ENCODE measurements at places on chromosomes 7 and 10.

DNA sequence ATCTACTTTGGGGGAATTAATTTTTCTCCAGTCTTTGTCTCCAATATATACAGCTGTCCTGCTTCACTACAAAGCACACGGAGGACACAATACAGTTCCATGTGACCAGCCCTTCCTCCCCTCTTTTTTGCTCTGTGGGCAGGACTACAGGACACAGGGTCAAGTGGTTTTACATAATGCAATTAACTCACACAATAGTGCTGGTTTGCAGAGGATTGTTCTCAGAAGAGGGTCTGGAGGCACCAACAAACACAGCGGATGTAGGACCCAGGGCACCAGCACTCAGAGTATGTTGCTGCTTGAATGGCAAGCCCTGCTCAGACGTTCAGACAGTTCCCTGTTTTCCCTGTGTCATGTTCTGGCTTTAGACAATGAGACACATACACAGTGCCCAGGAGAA is 52.0 kb upstream of the NPTX2 start:
- no peak for DNase-seq

GRCh38 chr7:131621652-131622051 is 65.2 kb upstream of the PODXL start:
- DNase-seq, result no peak

DNA sequence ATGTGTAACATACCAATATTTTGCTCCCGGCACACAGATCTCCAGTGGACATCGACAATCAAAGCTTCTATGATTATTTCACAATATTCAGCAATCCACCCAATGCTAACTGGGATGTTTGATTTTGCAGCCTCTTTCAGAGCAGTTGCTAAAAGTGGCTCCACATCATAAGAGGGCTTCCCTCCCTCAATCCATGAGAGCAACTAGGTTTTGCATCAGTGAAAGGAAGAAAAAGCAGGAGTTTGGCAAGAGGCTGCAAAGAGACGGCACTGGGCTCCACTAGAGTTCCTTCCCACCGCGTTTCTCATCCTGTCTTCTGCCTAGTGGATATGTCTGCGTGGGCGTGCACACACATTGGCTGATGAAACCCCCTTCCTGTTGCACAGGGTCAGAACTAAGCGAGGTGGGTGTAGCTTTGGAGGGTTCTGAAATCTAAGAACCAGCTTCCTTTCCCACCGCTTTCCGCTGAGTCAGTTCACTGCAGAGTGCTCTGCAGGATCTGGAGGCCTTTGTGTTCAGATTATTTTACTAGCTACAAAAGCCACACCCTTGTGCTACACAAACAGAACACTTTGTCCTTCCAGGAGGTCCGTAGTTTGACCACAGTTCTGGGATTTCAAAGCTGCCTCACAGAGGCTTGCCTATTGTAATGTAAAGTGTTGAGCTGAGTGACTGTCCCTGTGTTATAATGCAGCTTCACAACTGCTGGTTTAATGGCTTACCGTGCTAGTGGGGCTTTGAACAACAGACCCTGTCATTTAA is 28.1 kb downstream of the ARL4A start:
- peak; percentile 18 for DNase-seq

DNA sequence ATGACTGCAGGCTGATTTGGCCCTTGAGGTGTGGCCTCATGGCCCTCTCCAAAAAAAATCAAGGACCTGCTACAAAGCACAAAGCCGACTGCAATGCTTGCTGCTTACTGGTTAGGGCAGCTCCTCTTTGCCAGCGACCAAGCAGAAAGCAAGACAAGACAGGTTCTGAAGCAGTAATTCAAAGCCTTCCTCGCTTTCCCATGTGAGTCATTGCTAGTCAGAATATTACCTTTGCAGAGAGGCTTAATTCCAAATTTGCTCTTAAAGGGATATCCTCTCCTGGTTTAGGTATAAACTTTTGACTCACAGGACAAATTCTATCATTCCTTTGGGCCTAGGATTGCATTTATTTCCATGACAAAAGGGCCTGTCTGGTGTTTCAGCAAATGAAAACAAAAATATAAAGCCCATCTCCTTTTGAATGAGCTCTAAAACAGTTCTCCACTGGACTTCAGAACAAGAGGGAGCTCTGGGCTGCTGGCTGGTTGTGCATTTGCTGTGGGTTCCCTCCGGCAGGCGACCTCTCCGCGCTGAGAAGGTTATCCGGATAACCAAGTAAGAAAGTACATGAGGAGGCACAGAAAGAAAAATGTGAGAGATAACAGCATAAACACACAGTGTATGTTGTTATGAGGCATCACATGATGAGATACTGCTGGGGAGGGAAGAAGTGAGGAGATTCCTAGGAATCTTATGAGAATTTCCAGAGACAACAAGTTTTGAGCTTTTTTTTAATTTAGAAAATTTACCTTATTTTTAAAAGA is 90.8 kb downstream of the EGFR start:
- no peak for DNase-seq

- DNase-seq, result peak; percentile 37
Measured at GRCh38 chr10:100519311-100520051, at the start of gene SEC31B. Gene SEC31B (minus strand): TSS chr10:100519861. CDS start chr10:100516952, 2,909 bp downstream.

DNA sequence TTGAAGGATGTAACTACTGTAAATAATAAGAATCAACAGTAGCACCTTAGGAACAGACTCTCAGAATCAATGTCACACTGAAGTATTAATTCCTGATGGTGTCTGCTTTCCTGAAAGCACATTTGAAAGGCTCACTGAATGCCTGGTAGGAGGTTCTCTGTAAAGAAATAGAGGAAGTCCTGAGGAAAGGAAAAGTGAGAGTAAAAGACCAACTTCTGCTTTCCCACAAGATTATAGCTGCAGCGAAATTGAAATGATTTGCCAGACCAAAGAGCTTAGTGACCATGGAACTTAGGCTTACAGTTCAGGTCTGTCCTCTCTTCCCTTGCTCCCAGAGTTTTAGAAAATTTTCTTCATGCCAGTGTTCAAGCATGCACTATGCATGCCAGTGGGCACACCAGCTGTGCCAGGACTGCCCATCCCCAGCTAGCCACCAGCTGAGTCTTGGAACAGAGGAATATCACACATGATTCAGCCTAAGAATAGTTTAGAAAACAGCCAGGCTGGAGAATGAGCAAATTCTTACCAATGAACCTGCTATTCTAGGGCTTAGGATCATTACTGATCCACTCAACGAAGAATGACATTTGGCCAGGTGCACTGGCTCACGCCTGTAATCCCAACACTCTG is 123.2 kb downstream of the HERPUD2 start:
- DNase-seq, result no peak

GRCh38 chr10:44870031-44870430 is 41.1 kb upstream of the TMEM72 start:
- DNase-seq, result no peak

DNA sequence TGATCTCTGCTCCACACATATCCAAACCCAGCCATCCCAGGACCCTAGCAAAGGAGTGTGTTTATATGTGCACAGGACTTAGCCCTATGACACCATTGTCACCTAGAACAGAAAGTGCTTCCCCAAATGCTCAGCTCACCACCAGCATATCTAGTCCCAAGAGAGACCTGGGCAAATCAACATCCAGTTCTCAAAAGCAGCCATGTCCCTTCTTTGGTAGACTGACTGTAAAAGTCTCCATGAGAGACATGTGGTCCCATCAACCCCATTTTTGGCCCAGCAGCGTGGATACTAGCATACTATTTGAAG is 20.9 kb upstream of the ARHGAP22 start:
- peak; percentile 0 for DNase-seq

GRCh38 chr7:102284399-102284798 is 2.3 kb upstream of the SH2B2 start:
- DNase-seq, result no peak

DNA sequence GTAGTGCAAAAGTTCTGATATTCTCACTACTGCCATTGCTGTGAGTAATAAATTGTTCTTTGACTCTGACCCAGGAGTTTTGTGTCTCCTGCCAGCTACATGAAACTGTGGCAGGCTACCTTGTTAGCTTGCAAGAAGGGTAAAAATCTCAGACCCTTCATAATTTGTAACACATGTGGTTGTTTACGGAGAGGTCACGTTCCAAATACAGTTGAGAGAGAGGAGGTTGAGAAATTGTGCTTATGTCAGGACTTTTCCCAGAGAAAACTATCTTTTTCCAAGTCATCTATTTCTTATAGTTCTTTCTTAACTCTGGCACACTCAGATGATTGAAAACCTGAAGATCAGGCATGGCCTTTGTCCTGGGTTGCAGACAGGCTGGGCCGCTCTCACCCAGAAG is 114.4 kb upstream of the SVIL start:
- DNase-seq, result no peak

GRCh38 chr10:4074545-4075407 is 289.8 kb upstream of the KLF6 start:
- DNase-seq, result no peak

DNA sequence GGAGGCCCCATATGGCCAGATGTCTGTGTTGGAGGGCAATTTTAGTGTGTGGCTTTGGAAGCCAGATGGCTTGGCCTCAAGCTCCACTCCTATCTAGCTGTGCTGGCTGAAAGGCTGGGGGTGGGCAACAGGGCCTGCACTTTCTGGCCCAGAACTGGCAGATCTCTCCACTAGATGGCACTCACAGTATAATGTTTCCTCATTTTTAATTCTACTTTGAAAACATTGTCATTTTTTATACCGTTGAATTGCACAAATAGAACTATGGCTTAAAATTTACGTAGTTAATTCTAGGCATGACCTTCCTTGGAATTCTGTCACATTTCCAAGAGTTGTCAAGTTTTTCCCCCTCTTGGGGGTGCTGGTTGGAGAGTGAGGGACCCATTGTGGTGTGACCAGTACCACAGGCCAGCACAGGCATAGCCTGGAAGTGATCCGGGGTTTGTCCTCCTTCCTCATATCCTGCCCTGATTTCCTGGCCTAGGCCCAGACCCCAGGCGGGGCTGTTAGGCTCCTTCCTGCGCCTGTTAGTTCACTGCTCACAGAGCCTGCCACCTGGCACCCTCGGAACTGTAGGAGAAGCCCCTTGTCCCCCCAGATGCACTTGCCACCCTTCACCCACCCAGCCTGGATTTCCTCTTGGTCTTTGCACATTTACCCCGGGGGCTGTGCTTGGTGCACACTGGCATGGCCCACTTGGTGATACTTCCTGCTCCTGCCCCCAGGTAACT is 52.8 kb downstream of the ARHGAP22 start:
- DNase-seq, result peak; percentile 65

DNA sequence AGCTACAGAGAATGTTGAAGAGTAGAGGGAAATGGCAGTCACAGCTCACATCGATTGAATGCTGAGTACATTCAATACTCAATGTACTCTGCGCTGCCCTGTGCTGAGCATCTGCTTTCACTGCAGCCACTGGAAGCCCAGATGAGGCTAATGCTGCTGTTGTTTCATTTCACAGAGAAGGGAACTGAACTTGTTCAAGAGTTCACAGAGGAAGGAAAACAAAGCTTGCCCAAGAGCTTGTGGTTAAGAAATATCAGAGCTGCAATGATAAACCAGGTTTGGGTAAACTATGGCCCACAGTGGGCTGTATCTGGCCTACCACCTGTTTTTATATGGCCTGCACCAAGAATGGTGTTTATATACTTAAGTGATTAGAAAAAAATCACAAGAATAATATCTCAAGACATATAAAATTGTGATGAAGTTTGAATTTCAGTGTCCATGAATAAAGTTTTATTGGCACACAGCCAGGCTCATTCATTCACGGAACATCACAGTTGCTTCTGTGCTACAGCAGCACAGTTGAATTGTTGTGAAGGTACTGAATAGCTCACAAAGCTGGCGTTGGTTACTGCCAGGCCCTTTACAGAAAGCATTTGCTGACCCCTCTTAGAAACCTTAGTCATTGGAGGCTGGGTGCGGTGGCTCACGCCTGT is 64.1 kb downstream of the CFAP58 start:
- no peak for DNase-seq

- no peak for DNase-seq
Measured at GRCh38 chr7:71237945-71238344, 106.0 kb downstream of the GALNT17 start.

- DNase-seq, result no peak
Measured at GRCh38 chr7:157266272-157266671, 70.5 kb upstream of the DNAJB6 start.

DNA sequence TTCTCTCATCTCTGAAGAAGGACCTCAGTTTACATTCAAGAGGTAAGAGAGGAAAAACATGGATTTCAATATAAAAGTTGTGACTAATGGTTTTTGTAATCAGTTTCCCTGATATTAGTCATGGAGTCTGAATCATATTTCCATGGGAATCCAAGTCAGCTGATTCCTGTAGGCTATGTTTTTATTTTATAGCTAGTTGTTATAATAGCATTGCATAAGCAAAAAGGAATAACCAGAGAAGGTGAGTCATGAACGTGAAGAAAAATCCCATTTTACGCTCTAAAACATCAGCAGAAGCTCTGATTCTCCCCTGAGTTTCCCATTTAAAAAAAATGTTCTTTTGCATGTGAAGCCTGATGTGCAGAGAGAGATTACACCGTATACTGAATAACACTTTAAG is 299.3 kb downstream of the SFMBT2 start:
- DNase-seq, result no peak

DNA sequence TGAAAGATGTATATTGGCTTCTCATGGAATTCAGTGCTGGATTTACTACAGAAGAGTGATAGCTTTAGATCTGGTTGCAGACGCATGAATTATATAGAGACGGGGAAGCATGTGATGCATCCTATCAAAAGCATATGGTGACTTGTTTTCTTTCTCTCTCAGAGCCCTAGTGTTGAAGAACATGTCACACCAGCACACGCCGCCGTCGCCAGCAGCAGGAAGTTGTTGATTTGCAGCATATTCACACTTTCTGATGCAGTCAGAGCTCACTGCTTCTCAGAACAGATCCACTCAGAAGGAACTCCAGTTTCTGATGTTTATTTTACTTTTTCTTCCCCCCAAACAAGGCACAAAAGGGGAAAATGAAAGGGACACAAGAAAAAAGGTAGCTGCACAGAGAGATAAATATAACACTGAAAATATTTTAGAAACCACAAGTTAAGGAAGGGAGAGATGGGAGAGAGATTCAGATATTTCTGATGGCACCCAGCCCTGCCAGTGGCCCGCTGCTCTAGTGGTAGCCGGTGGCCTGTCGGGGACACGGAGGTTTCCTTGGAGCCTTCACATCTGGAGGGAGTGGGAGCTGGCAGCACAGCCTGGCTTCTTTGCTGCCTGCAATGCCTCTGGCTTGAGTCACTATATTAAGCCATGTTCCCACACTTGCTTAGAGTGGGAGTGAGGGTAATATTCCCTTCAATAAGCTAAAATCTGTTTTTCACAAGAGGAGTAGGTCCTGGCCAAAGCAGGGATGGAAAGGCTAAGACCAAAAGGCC is 123.2 kb downstream of the NRP1 start:
- peak; percentile 80 for DNase-seq

DNA sequence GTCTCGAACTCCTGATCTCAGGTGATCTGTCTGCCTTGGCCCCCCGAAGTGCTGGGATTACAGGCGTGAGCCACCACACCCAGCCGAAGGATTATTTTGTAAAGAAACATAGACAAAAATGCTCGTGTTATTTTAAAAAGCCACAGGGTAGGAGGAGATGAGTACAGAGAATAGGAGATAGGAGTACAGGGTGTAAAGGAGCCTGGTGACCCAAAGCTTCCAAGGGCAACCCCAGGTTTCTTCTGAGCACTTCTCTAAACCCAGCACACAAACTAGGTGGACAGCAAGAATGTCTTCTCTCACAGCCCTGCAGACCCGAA is 54.7 kb downstream of the ZNF467 start:
- DNase-seq, result no peak

All from AG08396 (cell line).